ENCODE measurements at places on chromosomes 12 and 14.

DNA sequence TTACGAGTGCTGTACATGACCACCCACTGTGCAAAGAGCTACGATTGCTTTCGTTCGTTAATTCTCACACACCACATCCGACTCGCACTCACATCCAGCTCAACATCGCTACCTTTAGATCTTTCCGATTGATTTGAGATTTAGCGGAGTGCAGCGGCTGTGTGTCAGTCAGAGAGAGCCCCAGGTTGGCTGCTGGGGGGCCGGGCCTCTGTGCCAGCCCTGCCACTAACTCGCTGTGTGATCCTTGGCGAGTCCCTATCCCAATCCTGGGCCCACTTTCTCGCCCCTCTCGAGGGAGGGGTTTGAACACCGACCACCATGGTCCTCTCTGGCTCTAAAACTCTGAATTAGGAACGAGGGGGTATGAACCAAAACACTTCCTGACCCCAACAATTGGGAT is 8.6 kb downstream of the DLK1 start:
- no peak for DNase-seq

DNA sequence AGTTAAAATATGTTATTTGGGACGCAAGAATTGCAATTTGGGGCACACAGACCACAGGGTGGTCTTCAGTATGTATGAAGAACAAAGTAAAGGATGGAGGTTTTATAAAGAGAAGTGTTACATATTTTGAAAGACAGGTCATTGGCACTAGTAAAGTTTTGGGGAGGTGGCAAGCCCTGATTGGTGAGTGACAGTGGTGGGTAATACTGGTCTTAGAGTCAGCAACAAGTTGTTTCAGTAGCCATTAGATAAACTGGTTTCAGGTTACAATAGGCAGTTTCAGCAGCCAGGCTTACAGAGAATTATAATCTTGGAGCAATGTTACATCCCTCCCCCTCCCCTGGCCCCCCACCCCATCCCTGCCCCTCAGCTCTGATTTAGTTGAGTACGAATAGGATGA is 17.5 kb downstream of the MARK3 start:
- no peak for DNase-seq

GRCh38 chr12:33546004-33546403 is 106.4 kb upstream of the SYT10 start:
- no peak for DNase-seq

DNA sequence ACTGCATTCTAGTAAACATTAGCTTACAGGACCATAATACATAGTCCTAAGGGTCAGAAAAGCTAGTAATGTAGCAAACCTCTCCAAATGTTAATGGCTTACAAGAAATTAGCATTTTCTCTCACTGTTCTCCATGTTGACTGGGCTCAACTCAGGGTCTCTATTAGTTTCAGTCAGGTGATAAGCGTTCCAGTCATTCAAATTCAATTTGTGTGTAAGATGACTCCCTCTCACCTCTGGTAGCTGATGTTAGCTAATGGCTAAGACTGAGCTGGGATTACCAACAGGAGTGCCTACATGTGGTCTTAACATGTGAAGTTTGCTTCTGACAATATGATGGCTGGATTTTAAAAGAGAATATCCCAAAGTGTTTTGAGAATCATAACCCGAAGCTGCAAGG is 630.5 kb upstream of the USP15 start:
- no peak for DNase-seq

GRCh38 chr14:29681316-29681715 is 246.3 kb downstream of the PRKD1 start:
- DNase-seq, result no peak

- no peak for DNase-seq
Measured at GRCh38 chr12:123482876-123483275, 24.9 kb downstream of the SNRNP35 start.

DNA sequence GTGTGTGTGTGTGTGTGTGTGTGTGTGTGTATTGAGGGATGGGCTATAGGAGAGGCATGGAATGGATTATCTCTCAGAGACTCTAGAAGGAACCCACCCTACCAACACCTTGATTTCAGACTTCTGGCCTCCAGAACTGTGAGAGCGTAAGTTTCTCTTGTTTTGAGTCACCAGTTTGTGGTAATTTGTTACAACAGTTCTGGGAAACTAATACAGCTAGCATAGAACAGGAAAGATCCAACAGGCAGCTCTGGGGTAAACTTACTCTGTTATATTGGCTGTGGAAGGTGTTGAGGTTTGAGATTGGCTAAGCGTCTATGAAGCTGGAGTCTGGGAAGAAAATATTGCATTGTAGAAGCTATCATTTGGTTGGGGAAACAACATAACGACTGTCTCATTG is 334.3 kb downstream of the AACS start:
- no peak for DNase-seq

- DNase-seq, result no peak
Measured at GRCh38 chr12:107864235-107864634, 89.7 kb downstream of the ASCL4 start.

DNA sequence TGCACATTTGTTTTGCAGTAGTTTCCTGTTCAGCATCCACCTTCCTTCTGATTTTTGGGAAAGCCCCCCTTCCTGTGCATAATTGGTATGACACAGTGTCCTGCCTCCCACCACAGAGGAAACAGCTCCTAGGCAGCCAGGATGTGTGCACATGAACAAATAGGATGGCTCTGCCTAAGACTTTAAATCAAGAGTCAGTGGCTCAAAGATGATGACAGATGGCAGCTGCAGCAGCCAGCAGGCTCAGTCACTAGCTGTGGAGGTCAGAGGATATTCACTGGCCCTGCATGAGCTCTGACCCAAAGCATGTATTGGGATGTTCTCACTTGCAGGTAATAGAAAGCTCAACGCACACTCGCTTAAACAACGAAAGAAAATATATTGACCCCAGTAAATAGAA is 90.3 kb downstream of the KCNK10 start:
- no peak for DNase-seq

DNA sequence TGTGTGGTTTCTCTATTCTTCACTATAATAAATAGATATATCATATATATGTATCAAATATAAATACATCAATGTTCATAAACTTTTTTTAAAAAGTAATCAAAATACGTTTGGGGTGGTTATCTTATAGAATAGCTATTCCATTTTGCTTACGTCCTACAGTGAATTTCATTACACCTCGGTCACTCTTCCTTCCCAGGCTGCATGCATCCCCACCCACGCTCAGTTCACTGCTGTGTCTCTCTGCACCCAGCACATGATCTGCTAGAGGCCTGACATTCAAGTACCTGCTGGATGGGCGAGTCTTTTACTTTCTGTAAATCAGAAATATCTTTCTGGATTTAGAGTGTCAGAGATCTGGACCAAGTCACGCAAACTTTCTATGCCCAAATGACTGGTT is 3.6 kb downstream of the STX2 start:
- DNase-seq, result no peak
